ENCODE measurements at places on chromosomes 11 and 22.

- DNase-seq, result no peak
Measured at GRCh38 chr11:16975906-16976305, 38.3 kb downstream of the PLEKHA7 start.

DNA sequence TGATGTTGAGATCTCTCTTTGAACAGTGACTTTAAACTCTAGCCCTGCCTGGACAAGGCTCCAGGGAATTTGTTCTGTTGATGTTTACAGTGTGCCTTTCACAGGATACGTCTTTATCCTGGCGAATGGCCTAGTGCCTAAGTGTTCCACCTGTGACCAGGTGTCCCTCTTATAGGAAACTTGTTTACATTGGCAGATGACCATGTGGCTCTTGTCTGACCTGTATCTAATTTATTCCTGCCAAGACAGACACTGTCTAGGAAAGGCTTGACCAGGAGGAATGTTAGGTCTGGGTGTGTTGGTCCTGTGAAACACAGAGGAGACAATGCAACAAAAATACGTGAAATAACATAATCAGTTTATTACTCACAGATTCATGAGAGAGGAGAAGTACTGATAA is 875.6 kb downstream of the METTL15 start:
- no peak for DNase-seq

DNA sequence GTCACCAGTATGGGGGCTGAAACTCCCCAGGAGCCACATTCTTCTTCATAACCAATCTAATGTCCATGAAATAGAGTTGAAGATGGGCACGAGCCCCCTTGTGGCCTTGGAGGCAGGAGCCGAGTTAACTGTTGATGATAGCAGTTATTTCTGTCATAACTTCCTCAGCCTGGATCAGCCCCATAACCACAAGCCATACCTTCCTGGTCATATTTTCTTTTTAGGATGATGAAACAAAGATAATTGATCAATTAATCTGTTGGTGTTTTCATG is 65.0 kb upstream of the TTC12 start:
- DNase-seq, result no peak

DNA sequence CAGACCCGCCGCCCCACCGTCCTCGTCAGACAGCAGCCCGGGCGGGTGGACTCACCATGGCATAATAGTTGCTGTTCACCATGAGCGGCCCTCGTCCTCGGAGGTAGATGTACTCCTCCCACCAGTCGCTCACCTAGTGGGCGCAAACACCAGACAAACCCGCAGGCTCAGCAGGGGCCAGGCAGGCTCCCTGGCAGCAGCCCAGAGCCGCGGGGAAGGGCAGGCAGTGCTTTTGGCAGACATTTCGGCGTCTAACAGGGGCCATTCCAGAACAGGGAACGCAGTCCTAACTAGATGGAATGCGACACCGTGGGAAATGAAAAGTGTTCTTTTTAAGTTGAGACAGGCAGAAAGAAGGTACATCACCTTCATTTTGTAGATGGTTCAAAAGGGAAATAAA is 44.9 kb downstream of the CPT1A start:
- no peak for DNase-seq

DNA sequence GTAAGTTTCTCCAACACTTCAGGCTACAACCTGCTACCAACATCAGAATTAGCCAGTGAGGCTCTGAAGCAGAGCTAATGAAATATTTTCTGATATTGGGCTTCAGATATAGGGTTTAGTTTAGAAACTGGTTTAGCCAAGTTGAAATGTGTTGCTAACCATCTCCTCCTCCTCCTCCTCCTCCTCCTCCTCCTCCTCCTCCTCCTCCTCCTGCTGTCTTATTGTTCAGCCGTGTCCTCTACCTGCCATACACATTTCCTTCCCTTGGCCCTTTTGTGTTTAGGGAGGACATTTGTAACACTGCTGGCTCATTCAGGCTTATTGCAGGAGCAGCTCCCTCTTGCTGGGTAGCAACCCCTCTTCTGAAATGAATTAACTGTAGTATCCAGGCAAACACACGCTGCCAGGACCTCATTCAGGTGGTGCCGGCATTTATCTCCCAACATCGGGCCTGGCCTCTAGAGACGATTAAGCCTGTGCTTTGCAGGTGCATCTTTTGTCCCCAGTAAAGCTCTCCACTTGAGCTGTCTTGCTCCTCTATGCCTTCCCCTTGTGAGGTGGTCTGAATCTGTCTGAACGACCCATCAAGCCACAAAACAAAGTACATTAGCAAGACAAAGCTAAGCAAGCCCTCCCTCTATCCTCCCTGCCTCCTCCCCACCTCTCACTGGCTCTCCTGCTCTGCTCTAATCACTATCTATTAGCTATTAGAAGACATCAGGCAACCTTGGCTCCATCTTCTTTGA is 82.9 kb downstream of the KCNJ1 start:
- no peak for DNase-seq

DNA sequence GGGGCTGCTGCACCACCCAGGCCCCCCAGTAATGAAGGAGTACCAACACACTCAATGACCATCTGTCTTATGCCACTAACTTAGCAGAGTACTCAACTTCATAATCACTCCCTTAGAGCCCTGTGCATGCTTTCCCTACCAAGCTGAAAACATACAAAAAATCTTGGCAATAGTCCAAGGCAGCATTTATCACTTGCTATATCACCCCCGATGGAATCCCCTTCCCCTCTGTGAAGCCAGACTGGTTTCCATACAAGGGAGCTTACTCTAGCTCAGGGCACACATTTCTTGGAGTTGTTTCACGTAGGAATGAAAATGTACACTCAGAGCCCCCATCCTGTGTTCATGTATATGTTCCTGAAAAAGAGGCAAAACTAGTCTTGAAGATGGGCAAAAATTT is 301.3 kb upstream of the TENM4 start:
- DNase-seq, result no peak

DNA sequence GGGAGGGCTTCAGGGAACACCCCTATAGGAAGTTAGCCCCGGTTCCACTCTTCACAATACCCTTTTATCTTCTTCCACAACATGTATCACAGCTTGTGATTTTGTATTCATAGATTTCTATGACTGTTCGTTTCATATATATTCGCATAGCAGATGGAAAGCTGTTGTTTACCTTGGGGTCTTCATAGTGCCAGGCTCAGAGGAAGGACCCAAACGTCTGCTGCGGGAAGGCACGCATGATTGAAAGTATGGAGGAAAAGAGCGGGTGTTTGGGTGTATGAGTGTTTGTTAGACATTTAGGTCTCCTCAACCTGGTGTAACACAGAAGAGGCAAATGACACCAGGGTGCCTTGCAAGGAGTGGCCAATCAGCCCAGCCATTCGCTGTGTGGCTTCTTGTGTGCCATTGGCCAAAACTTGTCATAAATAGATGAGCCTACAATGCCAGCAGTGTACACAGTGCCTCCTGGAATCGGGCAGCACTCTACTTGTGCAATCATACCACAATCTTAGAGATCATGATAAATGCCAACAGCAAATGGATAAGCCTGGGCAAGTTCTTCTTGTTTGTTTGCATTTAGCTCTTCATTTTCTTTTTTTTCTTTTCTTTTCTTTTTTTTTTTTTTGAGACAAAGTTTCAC is 10.9 kb upstream of the ADA2 start:
- DNase-seq, result no peak

GRCh38 chr11:110085255-110085838 is 7.8 kb upstream of the ZC3H12C start:
- DNase-seq, result no peak

DNA sequence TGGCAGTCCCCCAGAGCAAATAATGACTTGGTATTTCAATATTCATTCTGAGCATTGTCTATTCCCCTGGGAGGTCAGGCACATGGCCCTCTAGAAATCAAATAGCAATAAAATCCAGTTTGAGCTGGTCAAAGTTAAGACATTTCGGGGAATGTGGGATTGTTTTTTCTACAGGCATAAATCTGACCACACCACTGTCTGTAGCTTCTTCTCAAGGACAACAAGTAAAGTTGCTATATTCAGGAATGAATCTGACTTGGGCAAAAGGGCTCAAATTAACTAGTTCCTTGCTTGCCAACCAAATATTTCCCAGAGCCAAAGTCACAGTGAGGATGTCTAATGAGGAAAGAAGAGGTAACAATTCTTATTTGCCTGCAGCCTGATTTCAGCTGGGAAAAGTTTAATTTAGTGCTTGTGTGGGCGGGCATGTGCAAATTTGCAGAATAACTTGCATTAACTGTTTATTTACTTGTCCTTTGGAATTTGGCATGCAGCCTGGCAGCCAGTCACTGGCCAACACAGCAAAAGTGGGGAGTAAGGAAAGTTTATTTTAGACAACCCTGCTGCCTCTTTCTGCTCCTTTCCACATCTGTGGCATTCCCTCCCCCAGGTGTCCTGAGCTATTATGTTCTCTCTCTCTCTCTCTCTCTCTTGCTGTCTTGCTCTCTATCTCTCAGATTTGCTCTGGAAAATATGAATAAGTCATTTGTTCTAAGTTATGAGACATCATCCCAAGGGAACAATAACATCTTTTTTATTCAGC is 51.2 kb upstream of the ARHGAP20 start:
- no peak for DNase-seq

DNA sequence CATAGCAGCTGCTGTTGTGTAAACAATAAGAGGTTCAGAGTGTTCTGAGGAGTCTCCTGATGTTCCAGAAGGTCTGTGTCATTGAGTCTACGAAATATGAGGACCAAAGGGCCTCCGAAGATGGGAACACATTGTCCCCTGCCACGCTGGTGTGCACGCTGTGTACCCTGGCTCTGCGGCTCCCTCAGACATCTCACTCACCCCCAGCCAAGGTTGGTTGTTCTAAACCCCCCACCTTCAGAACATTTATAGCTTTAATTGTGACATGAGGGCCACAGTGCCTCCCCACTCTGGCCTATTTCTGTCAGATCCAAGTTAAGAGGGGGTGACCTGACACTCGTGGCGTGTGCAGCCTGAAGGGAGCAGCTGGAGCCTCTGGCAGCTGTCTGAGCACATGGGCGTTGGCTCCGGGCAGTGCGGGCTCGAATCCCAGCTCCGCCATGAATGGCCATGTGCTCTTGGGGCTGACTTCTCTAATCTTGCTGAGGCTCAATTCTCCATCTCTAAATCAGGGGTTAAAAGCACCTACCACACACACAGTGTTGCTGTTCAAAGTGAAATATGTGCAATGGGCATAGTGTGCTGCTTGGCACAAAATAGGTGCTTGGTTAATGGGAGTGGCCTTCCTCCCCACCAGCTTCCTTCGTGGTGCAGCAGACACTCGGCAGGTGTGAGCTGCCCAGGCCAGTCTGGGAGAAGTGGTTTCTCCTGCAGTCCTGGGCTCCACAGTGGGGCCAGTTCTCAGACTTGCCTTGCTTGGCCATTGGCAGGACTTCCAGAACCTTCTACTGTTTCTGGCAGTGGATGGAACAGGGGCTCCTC is 39.7 kb upstream of the MICAL2 start:
- no peak for DNase-seq

GRCh38 chr22:32202539-32203180 is 2.2 kb downstream of the RFPL2 start:
- DNase-seq, result no peak

DNA sequence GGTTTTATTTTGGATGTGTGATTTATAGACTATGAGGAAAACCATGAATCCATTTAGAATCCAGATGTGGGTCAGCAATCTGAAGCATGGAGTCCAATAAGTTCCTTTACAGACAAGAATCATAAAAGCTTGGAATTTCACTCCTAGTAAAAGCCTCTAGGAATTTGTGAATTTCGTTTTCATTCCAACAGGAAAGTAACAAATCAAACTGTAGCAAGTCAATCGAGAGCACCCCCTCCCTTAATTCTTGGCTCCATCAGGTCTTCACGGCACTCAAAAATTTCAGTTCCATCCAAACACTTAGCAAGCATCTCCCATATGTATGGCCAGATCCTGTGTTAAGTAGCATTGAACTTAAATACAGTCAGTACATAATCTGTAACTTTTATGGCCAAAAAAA is 143.6 kb upstream of the POU2AF2 start:
- no peak for DNase-seq

DNA sequence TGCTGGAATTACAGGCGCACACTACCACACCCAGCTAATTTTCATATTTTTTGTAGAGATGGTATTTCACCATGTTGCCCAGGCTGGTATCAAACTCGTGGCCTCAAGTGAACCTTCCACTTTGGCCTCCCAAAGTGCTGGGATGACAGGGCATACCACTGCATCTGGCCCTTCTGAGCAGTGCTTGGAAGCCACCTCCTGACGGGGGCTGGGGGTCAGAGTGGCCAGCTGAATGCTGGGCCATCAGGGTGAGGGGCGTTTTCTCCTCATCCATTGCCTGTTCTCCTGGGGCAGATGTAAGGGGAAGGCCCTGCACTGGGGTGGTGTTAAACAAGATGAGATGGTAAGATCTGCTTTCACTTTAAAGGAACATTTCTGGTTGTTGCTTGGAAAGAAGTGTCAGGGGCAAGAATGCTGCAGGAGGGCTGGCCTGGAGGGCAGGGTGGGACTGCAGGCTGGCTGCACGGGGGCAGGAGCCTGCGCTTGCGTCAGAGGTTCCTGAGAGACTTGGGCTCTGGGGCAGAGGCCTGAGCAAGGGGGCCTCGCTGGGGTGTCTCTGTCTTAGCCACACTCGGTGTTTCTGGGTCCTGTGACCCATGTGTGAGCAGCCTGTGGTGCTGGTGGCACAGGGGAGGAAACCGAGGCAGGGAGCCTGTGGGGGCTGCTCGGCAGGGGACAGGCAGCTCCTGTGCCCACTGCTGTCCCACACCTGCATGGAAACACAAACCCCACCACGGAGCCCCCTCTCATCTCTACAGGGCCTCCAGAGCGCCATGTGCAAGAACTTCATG is 17.2 kb downstream of the DGCR6L start:
- no peak for DNase-seq

DNA sequence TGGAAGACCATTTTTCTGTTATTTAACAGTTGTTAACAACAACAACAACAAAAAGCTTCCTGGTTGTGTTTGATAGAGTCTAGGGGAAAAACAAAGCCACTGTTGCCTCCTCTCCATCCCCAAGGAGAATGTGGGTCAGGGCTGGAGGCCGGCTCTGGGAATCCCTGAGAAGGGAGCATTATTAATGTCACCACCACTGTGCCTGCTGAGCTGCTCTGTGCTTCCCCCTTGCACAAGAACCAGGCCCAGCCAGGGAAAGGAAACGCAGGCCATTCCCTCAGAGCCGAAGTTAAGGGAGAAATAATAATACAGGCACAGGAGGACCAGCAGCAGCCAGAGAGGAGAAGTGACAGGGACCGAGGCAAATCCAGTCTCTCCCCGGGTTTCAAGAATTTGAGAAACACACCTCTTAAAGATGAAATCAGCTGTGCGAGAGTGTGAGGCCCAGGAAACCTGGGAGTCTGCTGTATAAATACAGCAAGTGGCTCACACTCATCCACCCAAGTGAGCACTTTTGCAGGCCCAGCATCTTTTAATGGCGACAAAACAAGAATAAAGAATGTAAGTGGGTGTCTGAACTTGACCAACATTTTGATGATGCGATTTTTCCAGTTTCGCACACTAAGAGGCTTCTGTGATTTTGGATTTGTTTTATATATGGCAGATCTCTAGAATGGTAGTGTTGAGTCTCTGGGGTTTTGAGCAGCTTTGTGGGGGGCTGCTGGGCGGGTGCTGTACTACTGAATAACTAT is 539.2 kb downstream of the NTM start:
- DNase-seq, result no peak
